ENCODE measurements at places on chromosomes 1 and 21.

DNA sequence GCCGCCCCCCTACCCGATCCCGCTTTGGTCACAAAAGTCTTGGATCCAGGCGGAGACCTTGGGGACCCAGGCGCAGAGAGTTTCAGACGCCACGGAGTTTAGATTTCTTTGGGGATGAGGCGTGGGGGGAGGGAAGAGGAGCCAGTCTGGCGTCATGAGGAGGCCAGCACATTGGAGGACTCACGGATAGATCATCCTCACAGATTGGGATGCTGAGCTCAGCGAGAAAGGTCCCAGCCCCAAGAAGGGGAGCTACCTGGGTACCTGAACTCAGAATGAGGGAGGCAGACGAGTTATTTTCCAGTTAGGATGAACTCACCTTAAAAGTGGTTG is 393 bp downstream of the ELAPOR1 start:
- no peak for DNase-seq

DNA sequence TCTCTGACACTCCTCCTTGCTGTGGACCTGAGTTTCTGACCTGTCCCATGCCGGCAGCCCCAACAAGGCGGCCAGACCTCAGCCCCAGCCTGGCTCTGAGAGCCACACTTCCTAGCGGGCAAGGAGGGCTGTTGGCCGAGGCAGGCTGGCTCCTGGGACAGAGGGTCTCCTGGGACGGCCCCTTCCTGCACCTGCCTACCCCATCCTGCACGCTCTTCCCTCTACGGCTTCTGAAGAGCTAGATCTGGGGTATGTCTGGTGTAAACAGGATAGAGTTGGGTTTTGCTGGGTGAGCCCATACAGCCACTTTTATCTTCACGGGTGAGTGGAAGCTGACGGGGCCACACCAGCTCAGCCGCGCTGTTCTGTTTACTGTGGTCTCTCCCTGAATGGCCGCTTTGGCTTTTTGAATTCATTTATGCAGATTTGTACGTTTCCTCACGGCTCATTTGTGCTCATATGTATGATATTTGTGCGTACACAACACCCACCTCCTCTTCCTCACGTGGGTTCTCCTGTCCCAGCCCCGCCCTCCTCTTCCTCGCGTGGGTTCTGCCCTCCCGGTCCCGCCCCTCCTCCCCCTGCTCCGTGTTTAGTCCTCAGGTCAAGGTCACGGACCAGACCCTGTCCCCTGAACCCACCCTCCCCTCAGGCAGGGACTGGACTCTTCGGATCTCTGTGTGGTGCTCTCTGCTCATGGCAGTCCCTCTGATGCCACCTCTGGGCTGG is 34.7 kb upstream of the POFUT2 start:
- no peak for DNase-seq

GRCh38 chr1:117058810-117059209 is 1.3 kb upstream of the TTF2 start:
- no peak for DNase-seq

- DNase-seq = no peak
Observed at GRCh38 chr1:117324357-117324756, 42.9 kb upstream of the MAN1A2 start.

DNA sequence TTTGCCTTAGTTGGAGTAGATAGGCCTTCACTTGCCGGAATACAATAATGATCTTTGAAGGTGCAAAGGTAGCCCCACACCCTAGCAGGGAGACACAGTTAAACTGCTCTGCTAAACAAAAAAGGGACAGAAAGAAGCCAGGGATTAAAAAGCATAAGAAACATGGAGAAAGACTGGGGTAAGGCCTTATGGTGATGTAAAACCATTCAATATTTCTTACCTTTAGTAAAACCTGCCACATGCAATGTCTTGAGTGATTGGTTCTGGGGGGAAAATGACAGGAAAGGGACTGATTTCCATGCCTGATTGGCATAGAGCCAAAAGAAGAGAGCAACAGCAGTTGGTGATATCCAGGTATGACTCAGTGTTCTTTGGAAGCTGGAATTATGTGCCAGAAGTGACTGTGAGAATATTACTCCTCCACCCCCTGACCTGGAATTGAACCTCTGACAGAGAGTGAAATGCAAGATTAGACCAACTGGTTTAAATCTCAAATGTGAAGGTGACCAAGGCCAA is 8.1 kb downstream of the DNASE2B start:
- DNase-seq = no peak

GRCh38 chr1:227753999-227754711 is 18.9 kb downstream of the SNAP47 start:
- DNase-seq = peak; percentile 13

DNA sequence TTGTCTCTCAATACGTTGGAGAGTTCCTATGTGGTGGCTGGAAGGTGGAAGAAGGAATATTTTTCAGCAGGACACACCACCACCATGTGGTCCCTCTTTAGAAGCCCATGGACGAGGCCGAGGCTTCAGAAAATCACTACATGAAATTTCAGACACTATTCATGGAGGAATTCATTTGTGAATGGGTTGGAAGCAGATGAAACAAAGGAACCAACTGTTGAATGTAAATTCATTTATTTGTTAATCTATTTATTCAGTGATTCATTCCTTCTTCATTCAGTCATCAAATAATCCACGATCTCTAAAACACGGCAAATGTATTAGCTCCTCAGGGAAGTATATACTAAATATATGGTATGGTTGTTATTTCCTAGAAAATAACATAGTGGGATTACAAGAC is 12.2 kb downstream of the SLC35F3 start:
- no peak for DNase-seq

GRCh38 chr1:212777151-212777550 is 14.4 kb downstream of the NSL1 start:
- no peak for DNase-seq

- DNase-seq = no peak
Observed at GRCh38 chr1:7683521-7683920, 87.6 kb upstream of the VAMP3 start.

DNA sequence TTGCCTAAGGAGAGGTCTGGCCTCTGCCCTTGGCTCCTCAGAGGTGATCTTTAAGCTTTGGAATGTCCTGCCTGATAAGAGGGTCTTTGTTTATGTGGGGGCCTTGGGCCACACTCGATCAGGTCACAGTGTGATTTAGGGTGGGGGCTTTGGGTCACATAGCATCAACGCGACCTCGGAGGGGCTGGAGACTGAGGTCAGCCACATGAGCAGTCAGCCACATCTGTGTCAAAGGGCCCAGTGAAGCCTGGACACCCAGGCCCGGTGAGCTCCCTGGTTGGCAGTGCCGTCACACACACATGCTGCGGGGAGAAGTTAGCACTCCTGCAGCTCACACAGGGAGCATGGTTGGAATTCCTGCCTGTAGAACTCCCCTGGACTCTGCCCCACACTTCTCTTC is 345.0 kb downstream of the NPHP4 start:
- no peak for DNase-seq

DNA sequence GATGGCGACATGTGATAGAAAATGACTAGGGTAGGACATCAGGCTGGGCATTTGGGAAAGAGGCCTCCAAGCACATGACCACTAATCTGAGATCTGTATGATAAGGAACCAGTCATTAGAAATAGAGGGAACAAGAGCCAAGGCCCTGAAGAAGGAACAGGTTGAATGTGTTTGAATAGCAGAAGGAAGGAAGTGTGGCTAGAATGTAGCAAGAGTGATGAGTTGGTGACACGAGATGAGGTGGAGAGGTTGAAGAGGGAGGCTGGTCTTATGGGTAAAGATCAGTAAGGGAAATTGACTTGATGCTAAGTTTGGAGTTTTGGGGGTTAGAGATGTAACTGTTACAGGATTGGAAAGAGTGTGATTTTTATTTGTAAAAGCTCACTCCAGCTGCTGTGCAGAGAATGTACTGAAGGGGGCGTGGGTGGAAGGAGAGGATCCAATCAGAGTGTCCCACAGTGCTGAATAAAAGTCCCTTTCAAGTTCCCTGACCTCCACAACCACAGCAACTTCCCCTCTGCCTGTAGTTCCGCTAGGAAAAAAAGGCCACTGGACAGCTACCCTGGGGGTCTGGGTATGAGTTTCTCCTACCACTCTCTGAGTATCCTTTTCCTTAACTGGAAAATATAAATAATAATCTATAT is 295.0 kb downstream of the OMA1 start:
- no peak for DNase-seq

GRCh38 chr1:54610048-54610447 is 13.3 kb downstream of the FAM151A start:
- no peak for DNase-seq

DNA sequence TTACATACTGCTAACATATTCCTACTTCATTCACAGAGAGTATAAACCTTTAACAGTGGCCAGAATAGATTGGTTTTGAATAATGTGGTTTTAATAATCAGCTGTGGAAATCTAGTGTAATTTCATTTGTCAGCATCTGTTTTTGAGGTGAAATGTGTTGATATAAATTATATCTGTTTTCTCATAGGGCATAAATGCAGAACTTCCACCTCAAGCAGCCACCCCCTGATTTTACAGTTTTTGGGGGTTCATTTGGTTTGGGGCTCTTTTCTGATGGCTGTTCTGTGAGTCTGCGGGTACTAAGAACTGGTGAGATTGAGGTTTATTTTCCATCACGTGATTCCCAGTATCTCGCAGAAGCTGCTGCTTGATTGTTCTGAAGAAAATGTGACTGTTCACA is 23.2 kb downstream of the EDARADD start:
- no peak for DNase-seq

- DNase-seq = no peak
Observed at GRCh38 chr1:107536266-107536665, 395.4 kb downstream of the NTNG1 start.

GRCh38 chr1:168827557-168827956 is 98.6 kb upstream of the DPT start:
- DNase-seq = no peak

DNA sequence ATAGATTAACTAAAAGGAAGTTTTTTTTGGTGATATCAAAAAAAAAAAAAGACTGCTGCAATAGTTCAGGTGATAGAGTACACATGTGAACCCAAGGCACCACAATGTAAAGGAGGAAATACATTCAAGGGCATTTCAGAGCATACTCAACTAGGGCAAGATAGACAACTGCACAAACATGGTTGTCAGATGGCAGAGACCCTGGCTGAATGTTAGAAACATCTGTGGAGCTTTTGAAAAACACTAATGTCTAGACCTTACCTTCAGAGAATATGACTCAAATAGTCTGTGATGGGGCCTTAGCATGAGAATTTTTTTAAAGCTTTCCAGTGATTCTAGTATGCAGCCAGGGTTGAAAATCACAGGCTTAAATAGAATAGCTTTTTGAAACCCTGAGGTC is 173.6 kb downstream of the VAV3 start:
- DNase-seq = no peak

GRCh38 chr1:116697548-116698243 is 30.2 kb upstream of the IGSF3 start:
- DNase-seq = no peak

DNA sequence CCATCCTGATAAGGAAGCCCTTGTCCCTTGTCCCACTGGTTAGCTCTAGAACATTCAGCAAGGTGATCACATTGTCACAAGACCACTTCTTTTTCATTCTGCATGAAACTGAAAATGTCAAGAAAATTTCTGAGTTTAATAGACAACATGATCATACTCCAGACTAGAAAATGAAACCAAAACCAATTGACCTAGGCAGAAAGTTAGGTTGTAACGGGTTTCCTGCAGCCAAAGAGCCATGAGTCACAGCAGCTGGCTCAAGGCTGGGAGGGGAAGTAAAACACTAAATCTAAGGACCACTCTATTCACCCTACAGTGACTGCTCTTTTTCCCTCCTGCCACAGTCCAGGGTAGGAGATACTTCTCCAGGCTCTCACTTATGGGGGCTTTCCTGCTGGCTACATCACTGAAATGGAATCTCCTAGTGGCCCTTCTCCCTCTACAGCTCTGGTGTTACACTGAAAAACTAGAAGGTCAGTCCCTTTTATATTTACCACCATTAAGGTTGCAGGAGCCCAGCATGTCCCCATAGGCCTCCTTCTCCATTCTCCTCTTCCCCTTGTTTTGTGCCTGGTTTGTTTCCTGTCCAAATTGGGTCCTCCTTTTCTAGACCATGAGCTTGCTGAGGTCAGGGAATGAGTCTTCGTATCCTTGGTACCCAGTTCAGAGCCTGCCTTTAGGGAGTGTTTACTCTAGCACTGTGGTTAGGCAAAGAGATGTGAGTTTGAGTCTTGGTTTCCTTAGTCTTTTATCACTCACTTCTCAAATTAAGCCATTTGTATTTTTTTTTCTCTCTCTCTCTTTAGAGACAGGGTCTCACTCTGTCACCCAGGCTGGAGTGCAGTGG is 236.5 kb upstream of the JUN start:
- DNase-seq = no peak

- no peak for DNase-seq
Observed at GRCh38 chr1:118381197-118381869, 196.3 kb upstream of the SPAG17 start.

- DNase-seq = no peak
Observed at GRCh38 chr1:185409763-185410528, 92.9 kb upstream of the IVNS1ABP start.

- DNase-seq = no peak
Observed at GRCh38 chr1:172536256-172536655, 3.3 kb downstream of the SUCO start.

DNA sequence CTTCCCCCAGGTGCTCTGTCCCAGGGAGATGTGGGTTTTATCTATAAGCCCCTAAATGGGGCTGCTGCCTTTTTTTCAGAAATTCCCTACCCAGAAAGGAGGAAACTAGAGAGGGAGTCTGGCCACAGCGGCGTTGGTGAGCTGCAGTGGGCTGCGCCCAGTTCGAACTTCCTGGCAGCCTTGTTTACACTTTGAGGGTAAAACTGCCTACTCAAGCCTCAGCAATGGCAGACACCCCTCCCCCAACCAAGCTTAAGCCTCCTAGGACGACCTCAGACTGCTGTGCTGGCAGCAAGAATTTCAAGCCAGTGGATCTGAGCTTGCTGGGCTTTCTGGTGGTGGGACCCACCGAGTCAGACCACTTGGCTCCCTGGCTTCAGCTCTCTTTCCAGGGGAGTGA is 46.2 kb upstream of the PAPPA2 start:
- no peak for DNase-seq

- no peak for DNase-seq
Observed at GRCh38 chr1:152313970-152314369, 11.1 kb downstream of the FLG start.

DNA sequence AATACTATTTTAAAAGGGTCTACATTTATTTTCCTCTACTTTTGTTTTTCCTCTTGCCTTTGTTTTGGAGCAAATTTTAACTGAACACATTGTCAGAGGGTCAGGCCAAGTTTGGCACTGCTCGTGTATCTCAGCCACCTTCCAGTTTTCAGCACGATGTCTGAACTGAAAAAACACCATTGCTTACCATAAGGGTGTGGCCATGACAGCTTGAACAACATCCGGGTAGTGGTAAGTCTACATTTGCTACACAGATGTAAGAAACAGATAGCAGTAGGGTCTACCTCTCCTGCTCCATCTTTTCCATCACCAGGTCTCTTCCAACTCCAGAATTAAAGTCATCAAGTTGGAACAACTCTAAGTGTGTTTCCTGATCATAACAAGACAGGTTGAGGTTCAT is 4.2 kb downstream of the HIVEP3 start:
- no peak for DNase-seq

GRCh38 chr1:100611086-100611485 is 73.1 kb downstream of the GPR88 start:
- DNase-seq = no peak
